T-helper 1 cell (primary cell): ENCODE measurements at places on chromosomes 6 and 20.

DNA sequence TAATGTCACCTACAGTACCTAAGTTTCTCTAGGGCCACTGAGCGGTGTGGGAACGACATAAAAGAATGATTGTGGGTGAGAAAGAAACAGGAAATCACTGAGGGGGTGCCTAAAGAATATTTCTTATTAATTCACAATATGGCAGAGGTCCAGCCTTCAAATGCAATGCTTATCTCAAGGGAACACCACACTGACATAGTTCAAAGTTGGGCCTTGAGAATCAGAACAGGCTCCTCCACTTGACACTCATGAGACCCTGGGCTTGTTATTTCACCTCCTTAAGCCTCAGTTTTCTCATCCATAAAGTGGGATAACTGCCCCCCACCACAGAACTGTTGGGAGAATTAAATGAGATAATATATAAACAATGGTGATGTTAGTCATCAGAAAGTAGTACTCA, 40.4 kb upstream of the ARHGAP18 start:
- DNase-seq, result no peak

DNA sequence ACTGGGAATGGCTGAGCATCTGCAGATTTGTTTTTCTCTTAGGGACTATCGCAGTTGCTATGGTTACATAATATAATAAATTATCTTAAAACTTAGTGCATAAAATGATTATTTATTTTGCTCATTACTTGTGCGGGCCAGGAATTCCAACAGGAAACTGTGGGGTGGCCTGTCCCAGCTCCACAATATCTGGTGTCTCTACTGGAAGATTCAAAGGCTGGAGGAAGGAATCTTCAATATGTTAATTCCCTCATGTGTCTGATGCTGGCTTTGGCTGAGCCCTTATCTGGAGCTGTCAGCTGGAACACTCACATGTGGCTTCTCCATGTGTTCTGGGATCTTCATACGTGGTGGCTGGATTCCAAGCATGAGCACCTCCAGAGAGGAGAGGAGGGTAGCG, 23.9 kb upstream of the B3GAT2 start:
- no peak for DNase-seq

GRCh38 chr20:33827109-33827508, 16.0 kb downstream of the CHMP4B start:
- DNase-seq, result no peak

- no peak for DNase-seq
These were observed at the start of gene TNXB for GRCh38 chr6:32109114-32109764. TNXB (minus strand) TSS chr6:32109338; CDS start chr6:32098198, 11,140 bp downstream.

GRCh38 chr6:29958921-29959320, 16.6 kb downstream of the HLA-A start:
- no peak for DNase-seq

- DNase-seq, result no peak
These were observed 423.5 kb downstream of the MEI4 start for GRCh38 chr6:78076371-78076770.

DNA sequence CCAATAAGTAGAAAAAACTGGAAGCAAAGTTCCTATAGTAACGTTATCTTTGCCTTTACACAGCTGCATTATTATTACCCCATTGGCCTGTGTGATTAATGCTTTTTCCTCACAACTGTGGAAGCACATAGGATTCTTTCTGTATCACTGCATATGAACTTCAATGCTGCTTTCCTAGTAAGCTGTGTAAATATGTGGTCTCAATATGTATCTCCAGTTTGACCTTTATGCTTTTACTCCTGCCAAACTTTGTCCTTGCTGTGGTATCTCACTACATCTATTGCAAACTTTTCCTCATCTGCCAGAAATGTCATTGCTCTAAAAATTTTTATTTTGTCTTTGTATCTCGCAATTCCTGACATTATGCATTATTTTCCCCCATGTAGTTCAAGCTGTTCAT, 168.6 kb downstream of the ZFAND3 start:
- no peak for DNase-seq

GRCh38 chr6:109628158-109629000, 62.6 kb downstream of the AK9 start:
- DNase-seq, result no peak

- no peak for DNase-seq
These were observed 26.4 kb upstream of the PXDC1 start for GRCh38 chr6:3777730-3778461.

DNA sequence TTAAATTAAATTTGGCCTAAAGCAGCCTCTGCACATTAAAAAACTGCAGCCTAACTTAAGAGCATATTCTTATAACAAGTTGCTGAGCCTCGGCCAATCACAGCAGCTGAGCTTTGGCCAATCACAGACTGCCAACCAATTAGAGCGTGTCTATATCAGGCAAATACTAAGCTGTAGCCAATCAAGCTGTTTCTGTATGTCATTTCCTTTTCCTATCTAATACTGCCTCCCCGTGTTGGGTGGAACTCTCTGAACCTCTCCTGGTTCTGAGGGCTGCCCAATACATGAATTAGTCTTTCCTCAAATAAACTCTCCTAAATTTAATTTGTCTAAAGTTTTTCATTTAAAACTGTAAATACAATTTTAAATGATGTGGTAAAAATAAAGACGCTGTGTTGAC, 3.9 kb upstream of the TMEM244 start:
- no peak for DNase-seq
